AG09309 (cell line): ENCODE measurements at places on chromosomes 6 and 20.
A peak's percentile ranks its signal among the peaks of the same experiment; 100 is the strongest.

DNA sequence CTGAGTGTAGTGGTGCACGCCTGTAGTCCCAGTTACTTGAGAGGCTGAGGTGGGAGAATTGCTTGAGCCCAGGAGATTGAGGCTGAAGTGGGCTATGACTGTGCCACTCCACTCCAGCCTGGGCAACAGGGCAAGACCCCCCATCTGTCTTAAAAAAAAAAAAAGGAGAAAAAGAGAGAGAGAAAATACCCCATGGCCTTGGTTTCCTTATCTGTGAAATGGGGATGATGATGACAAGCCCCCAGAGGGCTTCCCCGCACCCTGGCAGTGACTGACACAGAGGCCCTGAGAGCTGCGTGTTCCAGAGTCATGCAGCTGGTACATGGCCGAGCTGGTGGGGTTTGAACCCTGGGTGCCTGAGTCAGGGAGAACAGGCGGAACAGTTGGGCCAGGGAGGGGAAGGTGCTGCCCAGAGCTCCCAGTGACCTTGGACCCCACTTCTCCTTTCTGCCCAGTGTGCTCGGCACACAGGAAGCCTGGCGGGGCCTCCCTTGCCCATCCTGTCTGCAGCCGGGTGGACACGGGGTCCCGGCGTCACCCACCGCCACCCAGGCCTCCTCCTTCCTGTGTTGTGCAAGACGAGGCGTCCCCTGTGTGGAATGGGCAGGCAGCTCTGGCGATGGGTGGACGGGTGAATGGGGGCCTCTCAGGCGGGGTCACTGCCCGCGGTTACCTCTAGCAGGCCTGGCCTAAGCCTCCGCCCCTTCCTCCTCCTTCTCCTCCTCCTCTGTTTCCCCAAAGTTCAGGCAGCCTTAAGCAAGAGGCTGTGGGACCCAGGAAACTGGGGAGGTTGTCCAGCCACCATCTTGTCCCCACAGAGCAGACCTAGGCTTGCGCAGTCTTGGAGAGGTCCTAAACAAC, 84.2 kb downstream of the CEBPB start:
- DNase-seq: no peak

GRCh38 chr6:73586416-73586974, 65.7 kb upstream of the EEF1A1 start:
- DNase-seq: peak; percentile 16

GRCh38 chr20:44700306-44700705, 14.9 kb upstream of the CCN5 start:
- DNase-seq: no peak

DNA sequence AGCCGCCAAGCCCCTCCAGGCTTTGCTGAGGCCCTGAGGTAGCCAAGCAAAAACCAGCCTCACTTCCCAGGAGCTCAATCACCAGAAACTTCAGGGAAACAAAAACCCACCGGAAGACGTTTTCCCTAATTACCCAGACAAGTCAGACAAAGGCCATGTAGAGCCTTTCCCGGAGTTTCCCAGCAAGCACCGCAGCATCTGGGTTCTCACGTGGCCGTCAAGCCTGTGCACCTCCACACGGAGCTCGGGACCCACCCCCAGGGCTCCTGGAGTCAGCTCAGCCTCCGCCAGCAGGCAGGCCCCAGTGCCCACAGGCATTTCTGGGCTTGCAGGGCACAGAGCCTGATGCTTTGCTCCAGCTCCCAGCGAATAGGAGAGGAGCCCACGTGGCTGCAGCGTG, 10.1 kb upstream of the MRGBP start:
- DNase-seq: no peak
